ENCODE measurements at places on chromosomes 7 and 10.

DNA sequence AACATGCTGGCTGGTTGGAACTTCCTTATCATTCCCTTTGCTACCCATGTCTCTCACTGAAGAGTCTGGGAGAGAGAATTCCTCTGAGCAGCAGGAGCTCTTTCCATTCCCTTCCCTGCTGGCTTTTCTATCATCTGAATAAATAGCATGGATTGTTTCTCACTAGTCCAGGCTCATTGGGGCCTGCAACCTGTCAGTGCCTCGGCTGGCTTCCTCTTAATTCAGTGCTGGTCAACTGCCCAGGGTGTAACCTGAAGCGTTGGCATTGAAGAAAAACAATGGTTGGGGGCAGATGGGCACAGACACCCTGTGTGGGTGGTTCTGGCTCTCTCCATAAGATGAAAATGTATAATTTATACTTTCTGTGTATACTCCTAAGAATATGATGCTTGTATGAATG, 155.6 kb downstream of the ANLN start:
- DNase-seq, result no peak

- no peak for DNase-seq
These were observed 105.8 kb upstream of the NFE2L3 start for GRCh38 chr7:26046150-26046549.

- DNase-seq, result no peak
These were observed 103.9 kb downstream of the LRRC4 start for GRCh38 chr7:127927348-127927696.

- no peak for DNase-seq
These were observed 61.1 kb downstream of the KCNMA1 start for GRCh38 chr10:77576444-77577032.

DNA sequence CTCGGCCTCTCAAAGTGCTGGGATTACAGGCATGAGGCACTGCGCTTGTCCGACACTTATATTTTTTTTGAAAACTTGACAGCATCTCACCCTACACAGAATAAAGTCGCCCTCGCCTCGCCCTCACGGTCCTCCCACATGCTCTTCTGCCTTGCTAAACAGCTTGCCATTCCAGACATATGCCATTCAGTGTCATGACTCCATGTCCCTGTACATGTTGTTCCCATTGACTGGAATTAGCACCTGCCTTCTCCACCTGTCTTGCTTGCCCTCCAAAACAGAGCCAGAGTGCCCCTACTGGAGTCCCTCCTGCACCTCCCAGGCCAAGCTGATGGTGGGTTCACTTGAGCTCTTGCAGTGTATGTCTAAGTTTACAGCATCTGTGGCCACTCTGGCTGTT, 6.2 kb downstream of the NIPSNAP2 start:
- no peak for DNase-seq

DNA sequence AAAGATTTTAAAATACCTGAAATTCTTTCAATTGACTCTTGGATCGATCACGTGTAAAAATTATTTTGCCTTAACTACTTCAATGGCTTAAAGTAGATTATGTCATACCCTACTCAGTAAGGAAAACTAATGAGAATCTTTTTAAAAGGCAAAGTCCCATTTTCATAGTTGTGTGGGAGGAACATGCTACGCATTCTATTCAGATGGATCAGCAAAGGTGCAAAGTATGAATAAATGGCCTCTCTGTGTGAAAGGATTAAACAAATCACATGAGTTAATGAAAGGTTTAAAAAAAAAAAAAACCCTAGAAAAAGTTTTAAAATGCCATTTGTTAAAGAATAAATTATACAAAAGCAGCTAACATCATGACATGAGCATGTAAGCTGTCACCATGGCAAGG, 77.1 kb downstream of the ENO4 start:
- DNase-seq, result no peak

- DNase-seq, result no peak
These were observed 120.0 kb downstream of the SGMS1 start for GRCh38 chr10:50503661-50504320.

DNA sequence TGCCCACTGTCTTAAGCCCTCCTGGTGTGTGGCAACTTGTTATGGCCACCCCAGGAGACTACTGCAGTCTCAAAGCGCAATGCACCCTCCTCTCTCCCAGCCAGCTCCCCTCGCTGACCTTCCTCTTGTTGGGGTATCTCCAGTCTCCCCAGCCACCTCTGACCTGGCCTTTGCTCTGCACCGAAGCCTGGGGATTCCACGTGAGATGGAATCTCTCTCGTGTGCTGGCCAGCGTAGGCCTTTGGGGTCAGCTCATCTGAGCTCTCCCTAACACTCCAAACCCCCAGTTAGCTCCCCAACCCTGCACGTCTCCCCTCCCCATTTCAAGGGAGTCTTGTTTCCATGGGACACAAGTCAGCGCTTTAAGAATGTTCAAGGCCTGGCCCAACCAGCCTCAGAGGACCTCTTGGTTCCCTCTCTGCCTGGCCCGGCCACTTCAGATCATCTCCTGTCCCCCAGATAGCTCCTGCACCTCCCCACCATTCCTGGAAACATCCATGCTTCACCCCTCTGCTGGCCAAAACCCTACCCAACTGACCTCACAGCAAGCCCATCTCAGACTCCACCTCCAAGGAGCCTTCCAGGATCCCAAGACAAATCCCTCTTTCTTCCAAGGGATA, 11.2 kb downstream of the ITPRIP start:
- DNase-seq, result no peak

- DNase-seq, result no peak
These were observed 32.7 kb upstream of the BAMBI start for GRCh38 chr10:28644647-28645046.

GRCh38 chr7:138008588-138009349, 6.9 kb upstream of the CREB3L2 start:
- no peak for DNase-seq

DNA sequence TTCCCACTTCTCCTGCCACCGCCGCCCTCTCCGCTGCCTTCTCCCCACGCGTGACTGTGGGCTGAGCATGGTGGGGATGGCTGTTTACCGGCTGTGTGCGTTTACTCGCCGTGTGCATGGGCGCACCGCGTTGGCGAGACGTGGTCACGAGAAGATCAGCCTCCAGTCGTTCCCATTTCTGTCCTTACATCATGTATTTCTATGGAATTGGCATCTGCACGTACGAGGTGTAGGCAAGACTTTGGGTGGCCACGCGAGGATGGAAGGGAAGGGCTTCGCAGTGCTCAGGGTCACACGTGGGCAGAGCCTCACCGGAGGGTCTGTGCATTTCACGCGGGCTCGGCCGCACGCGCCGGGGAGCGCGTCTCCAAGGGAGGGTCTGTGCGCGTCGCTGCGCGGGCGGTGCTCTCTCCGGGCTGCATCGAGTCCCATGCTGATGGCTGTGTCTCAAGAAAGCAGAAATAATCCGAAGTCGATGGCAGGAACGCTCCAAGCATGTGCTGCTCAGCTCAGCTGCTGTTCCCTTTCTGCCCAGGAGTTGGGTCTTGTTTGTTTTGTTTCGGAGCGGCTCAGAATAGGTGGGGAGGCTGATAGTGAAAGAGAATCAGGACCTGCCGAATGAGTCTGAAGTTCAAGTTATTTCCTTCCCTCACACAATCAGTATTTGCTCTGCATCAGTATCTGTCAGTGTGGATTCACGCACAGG, 973 bp downstream of the CAMK1D start:
- no peak for DNase-seq

- DNase-seq, result no peak
These were observed 34.7 kb downstream of the TOMM7 start for GRCh38 chr7:22787951-22788350.

GRCh38 chr7:150788474-150789269, 11.5 kb downstream of the TMEM176B start:
- DNase-seq, result no peak

DNA sequence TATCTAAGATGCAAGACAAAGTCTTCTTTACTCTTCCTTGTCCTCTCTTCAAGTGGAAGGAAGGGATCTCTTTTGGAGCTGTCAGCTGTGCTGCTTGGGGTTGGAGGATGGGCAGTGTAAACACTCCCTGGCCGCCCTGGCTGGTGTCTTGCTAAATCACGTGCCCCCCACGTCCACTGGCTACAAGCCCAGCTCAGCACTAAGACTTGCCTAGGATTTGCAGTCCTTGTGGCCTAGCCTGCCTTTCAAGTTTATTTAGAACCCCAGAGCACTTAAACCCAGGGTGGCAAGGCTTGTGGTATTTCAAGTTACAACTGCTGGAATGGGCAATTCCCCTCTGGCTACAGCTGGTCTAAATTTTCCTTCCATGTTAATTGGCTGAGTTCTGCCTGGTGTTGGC, 272.4 kb upstream of the MYO3A start:
- DNase-seq, result no peak

- no peak for DNase-seq
These were observed 811 bp downstream of the CDK5 start for GRCh38 chr7:151056666-151057505.

DNA sequence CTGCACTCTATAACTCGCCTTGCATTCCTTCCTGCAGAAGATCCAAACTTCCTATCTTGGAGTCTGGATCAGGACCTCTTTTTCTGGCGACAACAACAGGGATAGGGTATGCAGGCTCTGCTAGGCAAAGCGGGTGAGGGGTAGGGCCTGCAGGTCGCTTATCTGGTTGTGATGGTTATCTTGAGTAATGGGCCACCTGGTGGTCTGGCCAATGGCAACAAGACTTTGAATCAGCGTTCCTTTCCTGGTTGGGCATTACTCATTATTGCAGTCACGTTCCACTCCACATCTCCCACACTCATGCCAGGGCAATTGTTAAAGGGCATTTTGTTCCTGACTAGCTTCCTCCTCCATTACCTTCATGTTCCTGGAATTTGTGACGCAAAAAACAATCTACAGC, 48.4 kb upstream of the PLXDC2 start:
- DNase-seq, result no peak

DNA sequence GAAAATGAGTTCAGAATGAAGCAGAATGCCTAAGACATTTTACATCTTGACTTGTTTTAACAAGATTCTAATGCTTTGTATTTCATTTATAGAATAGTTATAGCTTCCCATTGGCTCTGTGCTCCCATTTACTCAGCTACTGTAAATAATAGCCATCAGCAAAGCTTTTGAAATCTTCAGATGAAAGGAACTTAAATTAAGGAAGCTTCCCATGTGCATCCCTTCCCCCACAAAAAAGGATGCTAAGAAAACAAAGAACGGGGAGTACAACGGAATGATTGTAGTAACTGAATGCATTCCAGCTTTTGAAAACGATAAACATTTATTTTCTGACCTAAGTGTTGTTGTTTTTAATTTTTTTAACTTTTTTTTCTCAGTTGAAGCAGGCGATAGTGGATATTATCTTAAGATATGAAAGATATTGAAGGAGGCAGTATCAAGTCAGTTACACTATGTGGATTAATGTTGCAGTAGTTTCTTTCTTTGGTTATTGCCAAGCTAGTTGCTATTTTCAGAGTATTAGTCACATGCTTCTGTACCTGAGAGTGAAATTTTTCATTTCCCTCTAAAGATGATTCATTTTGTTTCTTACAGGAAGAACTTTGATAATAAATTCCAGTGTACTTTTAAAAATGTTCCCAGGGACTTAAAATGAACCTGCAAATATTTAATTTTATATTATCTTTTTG, 129.2 kb downstream of the KCND2 start:
- DNase-seq, result no peak

DNA sequence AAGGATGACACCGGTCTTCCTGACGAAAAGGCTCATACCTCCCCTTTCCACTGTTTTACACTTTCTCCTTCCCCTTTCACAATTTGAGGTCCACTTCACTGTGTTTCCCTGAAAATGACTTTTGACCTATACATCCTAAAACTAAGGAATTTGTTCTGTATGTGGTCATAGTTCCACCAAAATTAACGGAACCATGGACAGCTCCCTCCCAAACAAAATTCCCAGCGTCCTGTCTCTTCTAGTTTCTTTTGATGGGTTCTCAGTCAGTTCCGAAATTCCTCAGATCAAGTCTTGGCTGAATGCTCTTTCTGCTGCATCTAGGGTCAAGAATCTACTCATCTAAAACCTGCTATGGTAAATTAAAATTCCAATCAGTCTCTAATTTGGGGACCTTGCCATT, 1191.9 kb downstream of the CNTNAP2 start:
- DNase-seq, result no peak

DNA sequence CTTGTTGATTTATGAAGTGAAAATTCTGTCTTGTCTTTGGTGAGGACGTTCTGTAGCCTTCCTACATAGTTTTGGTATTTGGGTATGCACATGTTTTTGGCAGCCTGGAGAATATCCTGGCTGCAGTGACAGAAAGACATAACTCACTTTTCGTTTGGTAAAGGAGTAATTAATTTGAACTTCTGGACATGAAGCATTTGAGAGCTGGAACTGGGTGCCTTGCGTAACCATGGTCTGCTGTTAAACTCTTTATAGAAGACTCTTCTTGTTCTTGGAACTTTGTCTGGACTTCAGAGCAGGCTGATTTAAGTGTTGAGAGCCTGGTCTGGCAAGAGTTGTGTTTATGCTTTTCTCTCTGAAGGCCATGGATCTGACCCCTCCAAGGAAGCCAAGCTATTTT, 231.3 kb downstream of the LRMDA start:
- DNase-seq, result no peak

GRCh38 chr7:47587351-47587750, 5.4 kb upstream of the TNS3 start:
- no peak for DNase-seq

DNA sequence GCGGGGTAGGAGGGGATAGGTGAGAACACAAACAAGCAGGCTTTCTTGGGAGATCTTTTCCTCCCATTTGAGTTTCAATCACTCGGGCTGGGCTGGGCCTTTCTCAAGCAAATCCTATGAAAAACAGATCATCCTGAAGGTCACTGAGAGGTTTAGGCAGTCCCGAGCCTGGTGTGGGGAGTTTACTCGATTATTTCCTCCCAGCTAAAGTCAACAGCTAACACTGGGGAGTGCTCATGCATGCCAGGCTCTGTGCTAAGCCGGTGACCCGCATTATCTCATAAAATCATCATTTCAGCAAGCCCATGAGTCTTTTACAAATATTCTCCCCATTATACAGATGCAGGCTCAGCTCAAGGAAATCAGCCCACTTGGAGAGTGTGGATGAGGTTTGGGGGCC, 85.0 kb upstream of the PAX2 start:
- DNase-seq, result no peak

- DNase-seq, result no peak
These were observed 5.8 kb downstream of the FBH1 start for GRCh38 chr10:5895804-5896203.

- DNase-seq, result no peak
These were observed 85.1 kb downstream of the SUGCT start for GRCh38 chr7:40219917-40220316.

DNA sequence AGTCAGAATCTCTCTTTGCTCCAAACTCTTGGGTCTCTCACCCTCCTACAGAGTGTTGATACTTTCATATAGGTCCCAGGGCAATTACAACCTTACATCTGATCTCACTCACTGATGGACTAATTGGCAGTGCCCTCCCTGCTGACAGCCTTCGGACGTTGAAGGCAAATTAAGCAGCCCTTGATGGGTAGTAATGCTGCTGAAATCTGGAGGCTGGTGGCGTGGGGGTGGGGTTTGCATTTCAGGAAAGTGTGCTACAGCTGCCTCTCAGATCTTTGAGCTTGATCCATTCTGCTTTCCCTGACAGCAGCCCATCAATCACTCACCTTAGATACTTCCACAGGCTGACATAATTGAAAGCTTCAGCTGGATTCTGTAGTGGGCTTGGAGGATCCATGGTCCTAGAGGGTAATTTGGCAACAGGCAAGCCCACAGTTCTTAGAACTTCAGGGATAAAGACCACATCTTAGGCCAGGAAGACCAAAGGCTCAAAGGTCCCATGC, 349.1 kb upstream of the PODXL start:
- DNase-seq, result no peak

GRCh38 chr7:32462451-32462850, 27.7 kb downstream of the LSM5 start:
- DNase-seq, result no peak

- DNase-seq, result no peak
These were observed 41.2 kb downstream of the CALML3 start for GRCh38 chr10:5565671-5566581.

Measured in GOT3 (cell line).